ENCODE measurements at places on chromosomes 2 and 18. TPM values are rescaled to one million over a fixed set of nuclear protein-coding genes. Genes with fewer than 3 reads are reported as not detected.

Gene HOXD12
- total RNA-seq = 0.58 TPM

Gene MOCOS
- total RNA-seq = not detected

Gene RAB6C
- total RNA-seq = not detected

Gene SOCS6
- 15.5 TPM for total RNA-seq

Gene SPATA3
- total RNA-seq = not detected

Gene ACKR3
- total RNA-seq = 0.31 TPM

Gene CHRNG
- total RNA-seq = not detected

Gene FNDC4
- total RNA-seq = 1.3 TPM

Gene ZC3H15
- total RNA-seq = 95.1 TPM

Gene IL36RN
- total RNA-seq = not detected

Gene IL37
- not detected for total RNA-seq

Gene CFAP53
- total RNA-seq = 0.22 TPM

Gene ANKRD39
- total RNA-seq = 21.0 TPM

Gene MROH2A
- total RNA-seq = 0.92 TPM

Gene SRD5A2
- not detected for total RNA-seq

Gene CD8B
- not detected for total RNA-seq

Gene DPP4
- 1.4 TPM for total RNA-seq

Gene IMP4
- total RNA-seq = 112 TPM

Gene GAL3ST2
- total RNA-seq = 5.3 TPM

Gene SIX2
- not detected for total RNA-seq

Gene GALR1
- not detected for total RNA-seq

Gene GKN2
- total RNA-seq = not detected

Gene EVA1A
- total RNA-seq = 4.0 TPM

Gene CREB1
- 78.5 TPM for total RNA-seq

Gene ANKRD30BL
- 2.2 TPM for total RNA-seq

Gene EGR4
- total RNA-seq = 1.9 TPM

Gene CABLES1
- 7.1 TPM for total RNA-seq

Gene KRTCAP3
- 2.6 TPM for total RNA-seq
